ENCODE measurements at places on chromosomes 7 and 10.
A peak's percentile ranks its signal among the peaks of the same experiment; 100 is the strongest.

GRCh38 chr10:71079761-71080380 is 132.5 kb upstream of the UNC5B start:
- DNase-seq = no peak

DNA sequence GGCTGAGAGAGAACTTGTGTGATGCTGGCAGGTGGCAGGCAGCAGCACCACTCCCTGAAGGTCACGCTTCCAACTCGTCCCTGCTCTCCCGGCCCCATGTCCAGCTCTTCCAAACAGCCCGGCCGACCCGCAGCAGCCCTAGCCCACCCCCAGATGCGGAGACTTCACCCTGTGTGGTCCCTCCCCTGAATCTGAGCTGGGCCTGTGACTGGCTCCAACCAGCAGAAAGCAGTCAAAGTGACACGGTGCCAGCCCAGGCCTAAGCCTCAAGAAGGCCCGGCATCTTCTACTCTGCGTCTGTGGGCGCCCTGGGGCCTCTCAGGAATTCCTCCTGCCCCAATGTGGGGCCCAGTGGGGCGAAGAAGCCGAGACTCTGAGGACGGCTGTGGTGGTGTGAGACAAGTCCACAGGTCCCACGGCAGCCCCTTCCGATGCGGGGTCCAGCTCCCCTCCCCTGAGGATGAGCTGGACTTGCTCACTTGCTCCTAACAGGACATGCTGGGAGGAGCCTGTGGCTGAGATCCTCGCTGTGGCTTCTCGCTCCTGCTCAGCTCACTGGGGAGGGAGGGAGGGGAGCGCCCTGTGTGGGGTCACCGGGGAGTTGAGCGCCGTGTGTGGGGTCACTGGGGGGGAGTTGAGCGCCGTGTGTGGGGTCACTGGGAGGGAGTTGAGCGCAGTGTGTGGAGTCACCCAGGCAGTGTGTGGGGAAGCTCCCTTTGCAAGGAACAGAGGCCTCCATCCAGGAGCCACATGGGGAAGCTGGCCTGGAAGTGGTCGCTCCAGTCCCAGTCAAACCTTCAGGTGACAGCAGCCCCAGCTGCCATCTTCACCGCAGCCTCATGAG is 9.5 kb downstream of the STK32C start:
- DNase-seq = no peak

DNA sequence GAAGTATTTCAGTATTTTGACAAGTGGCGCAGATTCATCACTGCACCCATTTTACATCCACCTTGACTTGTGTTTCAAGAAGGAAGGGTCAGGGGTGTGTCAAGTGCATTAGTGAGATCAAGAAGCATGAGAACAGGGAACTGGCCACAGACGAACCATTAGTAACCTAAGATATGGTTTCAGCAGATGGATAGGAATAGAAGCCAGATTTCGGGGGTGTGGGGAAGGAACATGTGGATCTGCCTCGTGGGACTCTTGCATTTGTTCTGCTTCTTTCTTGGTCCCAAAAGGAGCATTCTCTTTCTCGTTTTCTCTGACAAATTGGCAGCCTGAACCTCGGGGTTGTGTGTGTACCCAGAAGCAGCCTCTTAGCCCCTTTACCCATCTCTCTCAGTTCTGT is 9.6 kb downstream of the DENND2A start:
- DNase-seq = no peak

DNA sequence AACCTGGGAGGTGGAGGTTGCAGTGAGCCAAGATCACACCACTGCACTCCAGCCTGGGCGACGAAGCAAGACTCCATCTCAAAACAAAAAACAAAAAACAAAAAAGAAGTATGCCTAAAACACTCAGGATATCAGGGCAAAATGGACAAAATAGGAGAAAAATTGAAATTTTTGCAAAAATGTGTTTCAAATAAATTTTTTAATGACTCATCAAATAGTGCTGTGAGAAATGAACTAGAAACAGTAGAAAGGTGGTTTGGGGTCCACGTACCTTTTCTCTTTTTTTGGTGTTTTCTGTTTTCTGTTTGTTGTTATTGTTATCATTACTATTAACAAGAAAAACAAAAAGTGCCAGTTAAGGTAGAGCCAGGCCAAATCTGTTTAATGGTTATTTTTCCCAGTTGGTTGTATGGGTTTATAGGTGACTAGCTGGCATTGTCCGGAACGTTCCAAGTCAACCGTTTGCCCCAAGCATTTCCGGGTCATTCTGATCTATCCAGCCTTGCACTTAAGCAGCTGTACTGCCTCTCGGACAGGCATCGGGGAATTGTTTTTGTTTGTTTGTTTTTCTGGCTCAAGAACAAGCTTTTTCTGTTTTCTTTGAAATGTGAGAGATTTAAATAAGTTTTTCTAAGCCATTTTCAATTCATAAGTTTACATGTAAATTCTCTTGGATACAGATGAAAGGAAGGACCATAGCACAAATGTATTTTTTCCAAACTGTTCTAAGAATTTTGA is 157.0 kb upstream of the NEBL start:
- no peak for DNase-seq

DNA sequence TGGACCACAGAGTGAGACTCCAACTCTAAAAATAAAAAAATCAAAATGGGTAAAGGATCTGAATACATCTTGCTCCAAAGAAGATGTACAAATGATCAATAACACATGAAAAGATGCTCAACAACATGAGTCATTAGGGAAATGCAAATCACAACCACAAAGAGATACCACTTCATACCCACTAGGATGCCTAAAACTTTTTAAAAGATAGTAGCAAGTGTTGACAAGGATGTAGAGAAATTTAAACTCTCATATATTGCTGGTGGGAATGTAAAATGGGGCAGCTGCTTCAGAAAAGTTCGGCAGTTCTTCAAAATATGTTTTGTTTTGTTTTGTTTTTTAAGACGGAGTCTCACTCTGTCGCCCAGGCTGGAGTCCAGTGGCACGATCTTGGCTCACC is 45.7 kb upstream of the GTF2IRD1 start:
- no peak for DNase-seq

- no peak for DNase-seq
Observed at GRCh38 chr7:3495954-3496353, 194.9 kb downstream of the SDK1 start.

DNA sequence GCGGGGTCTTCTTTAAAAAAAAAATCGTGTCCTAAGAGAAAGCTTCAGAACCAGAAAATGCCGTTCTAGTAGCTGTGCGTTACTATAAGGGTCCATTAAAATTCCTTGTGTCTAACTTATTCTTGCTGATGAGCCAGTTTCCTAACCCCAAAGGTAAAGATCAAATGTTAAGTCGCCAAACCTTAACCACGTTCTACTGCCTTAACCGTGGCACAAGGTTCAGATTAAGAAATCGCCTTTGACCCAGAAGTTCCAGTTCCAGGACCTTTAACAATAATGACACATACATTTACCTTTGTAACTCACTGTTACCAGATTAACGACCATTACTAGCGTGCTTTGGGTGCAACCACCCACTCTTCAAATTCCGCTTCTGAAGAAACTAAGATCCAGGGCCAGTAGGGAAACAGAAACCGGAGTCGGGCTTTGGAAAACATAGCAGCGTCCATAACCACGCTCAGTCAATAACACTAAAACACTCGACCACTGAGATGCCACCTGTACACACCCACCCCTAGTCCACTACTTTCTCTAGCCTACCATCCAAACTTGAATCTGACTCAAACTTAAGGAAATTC is 620 bp downstream of the BET1 start:
- DNase-seq = no peak

DNA sequence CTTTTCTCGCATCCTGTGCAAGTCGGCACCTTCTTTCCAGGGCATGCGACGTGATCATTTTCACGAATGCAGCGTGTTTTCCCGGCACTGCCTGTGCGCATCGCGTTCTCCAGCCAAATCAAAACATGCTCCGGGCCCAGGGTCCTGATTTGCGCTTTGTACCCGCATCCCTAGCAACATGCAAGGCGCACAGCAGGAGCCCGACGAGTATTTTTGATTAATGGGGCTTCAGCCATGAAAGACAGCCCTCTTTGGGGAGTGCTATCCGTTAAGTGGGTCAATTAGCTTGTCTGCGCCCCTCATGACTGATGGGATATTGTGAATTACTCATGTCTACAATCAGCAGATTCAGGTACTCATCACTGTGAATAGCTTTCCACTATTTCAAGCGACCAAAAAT is 243.3 kb upstream of the RNF32 start:
- no peak for DNase-seq

GRCh38 chr10:112456533-112456932 is 9.5 kb downstream of the VTI1A start:
- no peak for DNase-seq

DNA sequence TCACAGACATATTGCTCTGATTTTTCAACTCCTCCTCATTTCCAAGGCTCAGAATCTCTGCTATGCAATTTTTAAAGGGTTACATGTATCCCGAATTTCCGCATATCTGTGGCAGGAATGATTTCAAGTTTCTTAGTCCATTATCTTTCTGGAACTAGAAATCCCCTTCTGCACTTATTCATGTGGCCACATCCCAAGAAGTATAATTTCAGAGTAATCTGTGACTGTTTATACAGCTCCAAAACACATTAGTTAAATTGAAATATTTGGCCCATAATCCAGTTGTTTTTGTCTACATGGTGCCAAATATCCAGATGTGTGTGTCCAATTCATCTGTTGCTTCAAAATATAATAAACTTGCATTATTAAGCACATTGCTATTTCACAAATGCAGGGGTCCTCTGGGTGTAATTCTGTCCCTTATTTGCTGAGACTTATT is 271.2 kb downstream of the ARHGAP12 start:
- no peak for DNase-seq

DNA sequence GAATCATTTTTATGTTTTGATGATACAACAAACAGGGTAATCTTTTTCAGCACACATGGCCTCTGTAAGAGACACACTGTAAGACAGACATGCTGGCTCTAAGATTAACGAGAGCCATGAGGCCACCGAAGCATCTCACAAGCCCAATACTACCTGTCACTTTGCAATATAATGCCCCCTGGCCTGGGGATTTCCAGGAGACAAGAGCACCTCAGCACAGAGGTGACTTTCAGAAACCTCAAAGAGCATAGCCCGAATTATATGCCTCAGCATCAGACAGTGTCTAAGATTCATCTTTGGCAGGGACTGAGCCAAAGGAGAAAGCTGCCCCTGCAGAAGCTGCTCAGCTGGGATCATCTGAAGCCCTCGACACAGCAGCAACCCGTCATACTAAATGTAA is 44.2 kb upstream of the TMEM213 start:
- DNase-seq = peak; percentile 9

DNA sequence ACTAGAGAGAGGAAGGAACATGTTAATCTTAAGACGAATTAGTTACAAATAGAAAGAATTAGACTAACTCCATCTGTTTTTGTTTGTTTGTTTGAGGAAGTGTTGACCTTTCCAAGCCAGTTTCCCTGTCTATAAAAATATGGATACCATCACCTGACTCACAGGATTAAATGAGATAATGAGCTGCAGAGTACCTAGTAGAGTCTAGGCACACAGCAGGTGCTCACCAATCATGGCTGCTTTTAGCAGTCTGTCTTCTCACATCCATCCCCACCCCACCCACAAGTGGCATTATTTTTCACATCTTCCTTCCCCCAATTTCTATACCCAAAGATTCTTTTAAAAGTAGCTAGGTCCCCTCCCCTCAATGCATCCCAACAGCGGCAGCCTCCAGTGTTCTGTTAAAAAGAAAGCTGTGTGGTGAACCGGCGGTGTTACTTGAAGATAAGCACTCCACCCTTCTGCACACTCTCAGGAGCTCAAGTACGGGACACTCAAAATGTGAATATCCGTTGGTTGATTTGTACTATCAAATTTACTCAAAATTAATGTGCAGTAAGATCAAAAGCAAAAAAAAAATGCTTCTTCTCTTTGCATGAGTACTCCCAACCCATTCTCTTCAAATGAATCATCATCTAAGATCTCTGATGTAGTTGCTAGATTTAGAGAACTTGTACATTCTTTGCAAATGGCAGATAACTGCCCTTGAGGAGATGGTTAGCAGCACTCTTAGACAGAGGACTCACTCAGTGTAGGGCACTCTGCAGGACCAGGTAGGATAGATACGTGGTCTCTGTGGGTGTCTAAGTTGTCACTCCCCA is 145.4 kb upstream of the ASAH2 start:
- no peak for DNase-seq

DNA sequence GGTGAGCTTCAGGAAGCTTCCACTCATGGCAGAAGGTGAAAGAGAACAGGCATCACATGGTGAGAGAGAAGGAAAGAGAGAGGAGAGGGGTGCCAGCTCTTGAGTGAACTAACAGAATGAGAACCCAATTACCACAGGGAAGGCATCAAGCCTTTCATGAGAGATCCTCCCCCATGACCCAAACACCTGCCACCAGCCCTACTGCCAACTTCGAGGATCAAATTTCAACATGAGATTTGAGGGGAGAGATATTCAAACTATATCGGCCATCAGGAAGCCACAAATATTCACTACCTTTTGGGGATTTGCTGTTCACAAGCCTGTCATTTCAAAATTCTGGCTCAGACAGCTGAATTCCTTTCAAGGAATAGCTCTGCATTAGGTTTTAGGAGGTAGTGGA is 39.9 kb upstream of the SMNDC1 start:
- no peak for DNase-seq

DNA sequence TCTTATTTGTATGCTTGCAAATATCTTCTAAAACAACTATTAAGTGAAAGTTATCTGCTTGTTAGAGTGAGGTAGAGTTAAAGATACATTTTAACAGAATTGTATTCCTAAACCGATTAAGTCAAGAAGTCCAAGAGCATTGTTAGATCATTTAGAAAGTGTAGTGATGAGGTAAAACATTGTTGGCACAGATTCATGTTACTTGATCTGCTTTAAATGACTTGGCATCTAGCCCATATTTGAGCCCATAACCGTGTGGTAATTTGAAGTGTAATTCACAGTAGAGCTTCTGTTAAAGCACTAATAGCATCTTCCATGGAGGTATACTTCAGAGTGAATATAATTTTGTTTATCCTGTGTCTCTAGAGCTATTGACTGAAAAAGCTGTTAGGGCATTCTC is 62.1 kb downstream of the PTEN start:
- DNase-seq = no peak

DNA sequence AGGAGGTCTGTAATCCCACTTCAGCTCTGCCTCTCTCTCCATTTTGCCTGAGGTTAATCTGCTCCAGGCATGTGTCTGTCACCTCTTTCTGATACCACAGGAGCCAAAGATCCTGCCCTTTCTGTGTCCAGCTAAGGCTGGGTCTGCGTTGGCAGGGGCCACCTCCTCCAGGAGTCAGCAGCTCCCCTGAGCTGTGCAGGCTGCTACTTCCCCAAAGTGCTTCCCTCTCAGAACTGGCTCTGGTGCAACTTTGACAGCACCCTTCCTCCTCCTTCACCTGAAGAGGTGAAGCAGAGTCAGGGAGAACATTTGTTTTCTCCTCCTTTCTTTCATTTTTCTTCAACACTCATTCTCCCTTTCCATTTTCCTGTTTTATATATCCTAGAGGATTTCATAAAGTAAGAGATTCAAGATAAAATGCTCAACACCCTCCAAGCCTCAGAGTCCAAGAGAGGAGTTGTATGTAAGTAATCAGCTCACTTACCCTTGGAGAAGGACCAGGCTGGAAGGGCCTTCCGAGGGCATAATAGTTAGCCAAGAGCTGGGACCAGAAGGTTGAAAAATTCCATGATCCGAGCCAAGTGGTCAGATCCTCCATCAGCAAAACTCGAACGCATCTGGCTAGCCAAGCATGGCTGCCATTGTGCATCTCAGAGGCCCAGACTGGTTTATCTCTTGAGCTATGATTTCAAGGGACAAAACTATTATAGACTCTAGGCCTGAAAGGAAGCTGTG is 257.3 kb downstream of the PTEN start:
- no peak for DNase-seq

GRCh38 chr7:81533426-81533825 is 236.4 kb downstream of the HGF start:
- no peak for DNase-seq

GRCh38 chr10:18144928-18145327 is 4.7 kb downstream of the CACNB2 start:
- no peak for DNase-seq

Measured in activated gamma-delta T cell treated with Interleukin-2 at 50 U/mL for 16 hours (primary cell).